ENCODE measurements at places on chromosomes 3 and 15.
A peak's percentile ranks its signal among the peaks of the same experiment; 100 is the strongest.

DNA sequence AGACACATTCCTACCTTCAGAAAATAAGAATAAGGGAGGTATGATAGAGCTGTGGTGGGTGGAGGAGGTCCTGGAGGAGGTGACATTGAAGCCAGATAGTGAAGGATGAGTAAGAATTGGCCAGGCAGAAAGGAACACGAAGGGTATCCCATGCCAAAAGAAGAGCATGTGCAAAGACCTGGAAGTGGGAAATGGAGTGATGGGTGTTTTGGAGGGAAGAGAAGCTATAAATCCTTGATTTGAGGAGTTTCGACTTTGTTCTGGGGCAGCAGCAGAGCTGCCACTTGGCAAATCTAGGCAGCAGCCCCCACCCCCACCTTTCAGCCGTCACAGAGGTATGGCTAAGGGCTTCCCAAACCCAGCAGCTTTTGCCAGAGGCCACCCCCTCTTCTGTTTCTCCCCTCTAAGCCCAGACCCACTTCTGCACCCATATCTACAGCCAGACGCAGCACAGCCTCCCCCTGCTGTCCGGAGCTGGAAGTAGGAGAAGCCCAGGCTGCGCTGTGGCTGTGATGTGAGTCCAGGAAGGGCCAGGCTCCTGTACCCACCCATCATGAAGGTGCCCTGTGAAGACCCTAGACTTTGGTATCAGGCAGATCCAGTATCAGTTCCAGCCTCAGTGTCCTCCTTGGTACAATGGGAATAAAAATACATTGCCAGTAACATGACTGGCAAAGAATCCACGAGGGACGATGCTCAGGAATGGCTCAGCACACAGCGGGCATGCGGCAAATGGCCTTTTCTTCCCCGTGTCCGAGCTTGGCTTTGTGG is 188.7 kb upstream of the LINGO1 start:
- DNase-seq = peak; percentile 37

GRCh38 chr15:62138124-62138523 is 27.0 kb downstream of the C2CD4B start:
- DNase-seq = peak; percentile 42

DNA sequence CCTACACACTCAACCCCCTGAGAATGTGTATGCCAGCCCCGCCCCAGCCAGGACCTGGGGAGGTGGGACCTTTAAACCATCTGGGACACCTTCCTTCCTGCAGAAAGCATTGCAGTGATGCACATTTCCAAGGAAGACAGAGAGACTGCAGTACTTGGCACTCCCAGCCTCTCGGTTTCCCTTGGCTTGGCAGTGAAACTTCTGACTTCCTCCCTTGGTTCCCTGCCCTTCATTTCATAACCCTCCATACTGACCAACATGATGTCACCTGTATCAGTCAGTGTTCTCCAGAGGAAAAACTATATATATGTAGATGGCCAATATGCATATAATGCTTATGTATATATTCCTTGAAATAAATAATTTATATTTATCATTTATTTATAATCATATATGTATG is 103.2 kb downstream of the SST start:
- peak; percentile 26 for DNase-seq

DNA sequence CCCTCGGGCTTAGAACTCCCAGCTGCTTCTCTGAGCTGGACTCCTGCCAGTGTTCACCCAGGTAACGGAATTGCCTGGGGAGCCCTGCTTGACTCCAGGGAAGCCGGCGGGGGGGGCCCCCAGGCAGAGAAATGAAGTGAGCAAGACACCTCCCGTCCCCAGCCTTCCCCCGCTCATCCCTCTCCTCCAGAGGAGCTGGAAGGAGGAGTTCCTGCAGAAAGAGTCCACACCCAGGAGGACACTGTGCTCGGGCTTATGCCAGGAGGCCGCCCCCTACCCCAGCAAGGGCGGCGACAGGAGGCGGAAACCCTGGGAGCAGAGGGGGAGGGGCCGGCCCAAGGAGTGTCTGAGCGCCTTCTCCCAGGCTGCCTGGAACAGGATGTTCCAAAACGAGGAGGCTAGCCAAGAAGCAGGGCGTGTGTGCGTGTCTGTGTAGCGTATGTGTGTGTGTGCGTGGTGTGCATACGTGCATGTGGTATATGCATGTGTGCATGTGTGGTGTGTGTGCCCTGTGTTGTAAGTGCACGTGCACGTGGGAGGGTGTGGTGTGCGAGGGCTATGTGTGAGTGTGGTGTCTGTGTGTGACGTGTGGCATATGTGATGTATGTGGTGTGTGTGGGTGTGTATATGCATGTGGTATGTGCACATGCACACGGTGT is 511.3 kb downstream of the SHQ1 start:
- peak; percentile 89 for DNase-seq

GRCh38 chr3:34504775-34505174 is 706.3 kb downstream of the PDCD6IP start:
- no peak for DNase-seq

DNA sequence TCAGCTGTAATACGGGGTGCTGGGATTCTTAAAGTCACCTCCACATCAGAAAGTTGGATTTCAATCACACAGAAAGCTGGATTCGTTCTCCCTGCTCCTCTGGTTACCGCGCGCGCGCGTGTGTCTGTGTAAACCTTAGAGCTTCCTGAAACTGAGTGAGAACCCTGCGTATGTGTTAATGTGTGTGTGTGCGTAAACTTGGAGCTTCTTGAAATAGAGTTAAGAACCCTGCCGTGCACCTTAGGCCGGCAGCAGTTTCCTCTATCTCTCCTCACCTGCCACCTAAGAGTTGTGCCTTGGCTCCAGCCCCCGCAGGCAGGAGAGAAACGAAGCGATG is 531 bp downstream of the LZTFL1 start:
- DNase-seq = peak; percentile 11

- no peak for DNase-seq
Measured at GRCh38 chr15:101578443-101578894, 73.7 kb downstream of the TM2D3 start.

- DNase-seq = no peak
Measured at GRCh38 chr3:28267984-28268849, 26.8 kb downstream of the CMC1 start.

DNA sequence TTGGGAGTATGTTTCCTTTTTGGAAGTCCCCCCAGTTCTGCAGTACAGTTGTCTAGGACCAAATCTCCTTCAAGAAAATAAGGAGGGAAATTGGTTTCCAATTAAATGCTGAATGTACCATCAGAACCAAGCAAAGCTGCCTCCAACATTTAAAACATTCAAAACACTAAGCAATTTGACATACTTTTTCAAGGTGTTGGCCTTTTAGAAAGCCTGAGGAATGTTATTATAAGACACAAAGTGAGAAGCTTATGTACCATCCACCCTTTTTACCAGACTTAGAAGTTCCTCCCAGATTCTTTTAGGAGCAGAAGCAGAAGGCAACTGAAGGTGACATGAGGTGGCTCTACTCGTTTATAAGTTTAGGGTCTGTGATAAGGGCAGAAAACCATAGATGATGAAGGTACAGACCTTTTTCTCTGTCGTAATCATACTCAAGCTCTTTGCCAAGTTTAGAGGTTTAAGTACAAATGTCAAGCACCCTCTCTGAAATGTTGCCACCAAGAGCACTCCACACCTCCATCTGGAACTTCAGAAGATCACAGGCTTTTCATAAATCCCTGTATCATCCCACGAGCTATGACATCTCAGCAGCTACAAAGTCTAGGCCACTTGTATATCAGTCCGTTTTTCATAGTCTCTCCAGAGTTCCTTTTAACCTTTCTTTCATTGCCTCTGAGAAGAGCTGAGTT is 282.5 kb upstream of the THBS1 start:
- no peak for DNase-seq

DNA sequence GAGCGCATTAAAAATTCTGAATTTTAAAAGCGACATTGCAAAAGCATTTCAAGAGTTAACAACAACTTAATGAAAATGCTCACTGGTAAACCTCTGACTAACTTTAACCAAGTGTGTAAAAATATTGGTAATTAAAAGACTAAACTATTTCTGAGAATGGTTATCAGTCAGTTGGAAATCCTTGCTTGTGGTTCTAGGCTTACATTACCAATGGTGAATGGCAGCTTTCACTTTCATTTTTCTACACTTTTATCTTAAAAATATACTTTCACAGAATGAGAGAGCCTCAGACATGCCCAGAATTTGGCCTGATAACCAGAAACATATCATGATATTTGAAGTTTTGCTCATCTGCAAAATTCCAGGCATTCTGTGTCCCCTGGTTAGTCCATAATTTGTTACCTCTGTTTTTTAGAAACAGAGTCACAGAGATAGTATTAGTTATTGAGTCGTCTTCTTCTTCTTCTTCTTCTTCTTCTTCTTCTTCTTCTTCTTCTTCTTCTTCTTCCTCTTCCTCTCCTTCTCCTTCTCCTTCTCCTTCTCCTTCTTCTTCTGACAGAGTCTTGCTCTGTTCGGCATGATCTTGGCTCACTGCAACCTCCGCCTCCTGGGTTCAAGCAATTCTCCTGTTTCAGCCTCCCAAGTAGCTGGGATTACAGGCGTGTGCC is 5.5 kb upstream of the RNF111 start:
- DNase-seq = no peak

GRCh38 chr15:56619887-56620286 is 113.4 kb downstream of the ZNF280D start:
- no peak for DNase-seq

- peak; percentile 55 for DNase-seq
Measured at GRCh38 chr3:52529376-52530333, 4.0 kb downstream of the NT5DC2 start.

- DNase-seq = no peak
Measured at GRCh38 chr15:66101715-66102395, 151.7 kb downstream of the MEGF11 start.

DNA sequence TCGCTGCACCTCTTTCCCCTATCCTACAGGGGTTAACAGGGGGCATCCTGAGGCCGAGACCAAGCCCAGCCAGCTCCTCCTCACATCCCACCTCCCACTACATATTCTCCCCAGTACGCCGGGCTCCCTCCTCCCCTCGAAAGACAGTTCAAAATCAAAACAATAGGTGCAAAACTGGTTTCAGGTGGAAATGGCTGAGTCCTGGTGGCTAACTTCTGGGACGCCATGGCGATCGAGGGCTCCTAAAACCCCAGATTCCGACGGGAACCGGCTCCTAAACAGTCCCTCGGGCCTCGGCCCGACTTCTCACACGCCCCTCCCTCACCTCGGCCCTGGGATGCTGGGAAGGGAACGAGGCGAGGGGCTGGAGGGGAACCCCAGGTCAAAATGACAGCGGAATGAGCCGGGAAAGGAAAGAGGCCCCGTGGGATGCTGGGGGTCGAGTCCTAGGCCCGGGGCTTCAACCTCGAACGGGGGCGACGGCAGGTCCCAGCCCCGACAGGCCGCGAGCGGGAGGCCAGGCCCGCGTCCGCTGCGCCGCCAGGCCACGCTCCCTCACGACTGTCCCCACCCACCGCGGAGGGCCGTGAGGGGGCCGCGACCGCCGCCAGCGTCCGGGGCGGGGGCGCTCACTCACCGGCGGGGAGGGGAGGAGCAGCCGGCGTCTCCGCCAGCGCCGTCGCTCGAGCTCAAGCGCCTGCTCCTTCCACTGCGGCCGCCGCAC is 492 bp downstream of the TMCC1 start:
- DNase-seq = no peak

GRCh38 chr3:134037168-134037567 is 7.4 kb upstream of the SLCO2A1 start:
- DNase-seq = no peak

DNA sequence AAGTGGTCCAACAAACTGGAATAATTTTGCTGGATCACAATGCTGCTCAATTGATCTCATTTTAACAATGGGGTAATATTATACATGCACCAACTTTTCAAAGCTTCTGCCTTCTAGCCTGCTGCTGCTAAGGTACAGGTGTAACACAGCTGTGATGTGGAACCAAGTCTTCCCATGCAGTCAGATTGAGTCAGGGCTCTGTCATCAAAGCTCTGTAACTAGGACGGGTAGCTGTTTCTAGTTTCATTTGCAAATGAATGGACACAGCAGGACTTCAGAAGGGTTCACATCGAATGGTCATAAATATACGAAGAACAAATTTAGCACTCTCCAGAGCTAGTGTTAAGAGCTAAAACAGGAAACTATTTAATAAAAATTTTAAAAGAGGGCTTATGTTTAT is 189.2 kb downstream of the USP13 start:
- DNase-seq = no peak

DNA sequence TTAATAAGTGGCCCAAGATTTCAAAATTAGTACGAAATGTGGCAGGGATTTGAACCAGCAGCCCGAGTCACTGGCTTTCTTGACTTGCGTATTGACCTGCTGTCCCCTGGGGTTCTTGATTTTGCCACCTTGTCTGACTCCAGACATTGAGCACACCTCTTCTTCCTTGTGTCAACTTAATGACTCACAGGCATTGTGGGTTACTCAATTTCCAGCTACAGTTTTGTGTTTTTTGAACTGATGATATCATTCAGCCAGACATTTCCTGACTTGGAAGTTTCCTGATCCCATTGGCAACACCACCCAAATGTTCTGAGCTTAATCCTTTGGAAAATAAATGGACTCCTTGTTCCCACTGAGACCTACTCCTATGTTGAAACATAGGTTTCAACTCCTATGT is 64.2 kb downstream of the MOBP start:
- peak; percentile 3 for DNase-seq

- DNase-seq = peak; percentile 90
Measured at GRCh38 chr3:141482245-141482922, 4.4 kb upstream of the RASA2 start.

- no peak for DNase-seq
Measured at GRCh38 chr15:100703671-100704070, 101.3 kb downstream of the ASB7 start.

GRCh38 chr3:111047812-111048435 is 23.7 kb upstream of the NECTIN3 start:
- DNase-seq = no peak

GRCh38 chr3:156323466-156323865 is 203.1 kb downstream of the KCNAB1 start:
- DNase-seq = peak; percentile 49

DNA sequence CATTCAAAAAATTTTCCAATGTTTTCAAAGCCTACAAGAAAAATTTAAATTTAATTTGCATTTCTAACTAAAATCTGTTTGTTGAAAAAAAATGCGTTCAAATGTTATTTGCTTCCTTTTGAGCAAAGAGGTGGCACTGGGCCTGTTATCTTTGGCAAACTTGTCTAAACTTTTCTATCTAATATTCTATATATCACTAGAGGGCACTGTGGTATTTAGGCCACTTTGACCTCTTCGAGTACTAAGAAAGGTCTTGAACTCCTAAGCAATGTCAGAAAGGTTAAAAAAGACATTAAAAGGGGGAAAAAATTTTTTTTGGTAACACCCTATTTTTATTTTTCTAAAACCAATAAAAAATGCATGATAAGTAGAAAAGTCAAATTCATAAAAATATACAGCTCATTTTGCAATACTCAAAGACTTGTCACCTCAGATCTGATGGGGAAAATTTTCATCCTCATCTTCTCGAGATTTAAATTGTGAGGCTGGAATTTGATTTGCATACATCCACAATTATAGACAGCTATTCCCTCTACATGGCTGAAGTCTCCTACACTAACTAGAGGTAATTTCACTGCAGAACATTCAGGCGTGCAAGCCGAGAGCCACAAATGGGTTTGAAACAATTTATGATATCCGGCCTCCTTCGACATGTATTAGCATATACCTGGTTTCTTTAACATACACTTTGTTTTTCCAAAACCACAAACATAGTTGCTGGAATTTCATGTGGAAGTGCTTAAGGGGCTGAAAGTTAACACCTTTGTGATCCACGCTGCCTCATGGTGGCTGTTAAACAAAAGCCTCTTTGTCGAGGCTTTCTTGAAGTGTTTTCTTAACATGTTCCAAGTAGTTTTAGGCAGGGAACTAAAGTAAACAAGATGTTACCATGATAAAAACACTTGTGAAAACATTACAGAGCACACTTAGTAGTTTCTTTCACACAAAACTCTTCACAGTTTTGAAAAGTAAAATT is 576.4 kb downstream of the FOXP1 start:
- DNase-seq = peak; percentile 17

All from fibroblast of gingiva (primary cell).